ENCODE measurements at places on chromosomes 4 and X.

- no peak overlapping the region for H3K27ac ChIP-seq
- no peak overlapping the region for H3K4me3 ChIP-seq
- H3K4me1 ChIP-seq: no peaks in the 10 kb centered on the region
- no peak for DNase-seq
- H3K36me3 ChIP-seq: no peaks in the 10 kb centered on the region
- no peaks in the 10 kb centered on the region for H3K27me3 ChIP-seq
Observed at GRCh38 chrX:130196466-130196865, 24.7 kb downstream of the RAB33A start.

GRCh38 chrX:21490341-21490740 is 116.1 kb downstream of the CNKSR2 start:
- DNase-seq: no peak
- no peaks in the 10 kb centered on the region for H3K36me3 ChIP-seq
- no peaks in the 10 kb centered on the region for H3K4me1 ChIP-seq
- no peak overlapping the region for H3K4me3 ChIP-seq

GRCh38 chr4:476501-476900 is 22.5 kb downstream of the ZNF721 start:
- DNase-seq: no peak
- no peaks in the 10 kb centered on the region for H3K27me3 ChIP-seq
- H3K4me1 ChIP-seq: peaks cover 4% of the 10 kb centered on the region

DNA sequence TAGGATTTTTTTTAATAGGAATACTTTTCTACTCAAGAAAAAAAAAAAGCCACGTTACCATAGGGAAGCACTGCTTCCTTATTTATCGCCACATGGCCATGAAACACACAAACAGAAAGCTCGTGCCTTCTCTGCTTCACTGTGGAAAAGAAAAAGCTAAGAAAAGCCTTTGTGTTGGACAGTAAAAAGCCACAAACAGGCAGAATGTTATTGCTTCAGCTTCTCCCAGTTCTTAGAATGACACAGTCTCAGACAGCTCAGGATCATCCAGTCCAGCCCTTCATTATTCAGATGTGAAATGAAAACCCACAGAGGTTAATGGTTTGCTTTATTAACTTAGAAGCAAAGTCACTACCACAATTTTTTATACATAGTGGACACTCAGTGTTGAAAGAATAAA is 181.6 kb upstream of the NOCT start:
- no peaks in the 10 kb centered on the region for H3K36me3 ChIP-seq
- no peak overlapping the region for H3K4me3 ChIP-seq
- DNase-seq: no peak
- no peaks in the 10 kb centered on the region for H3K27me3 ChIP-seq
- H3K4me1 ChIP-seq: no peaks in the 10 kb centered on the region

DNA sequence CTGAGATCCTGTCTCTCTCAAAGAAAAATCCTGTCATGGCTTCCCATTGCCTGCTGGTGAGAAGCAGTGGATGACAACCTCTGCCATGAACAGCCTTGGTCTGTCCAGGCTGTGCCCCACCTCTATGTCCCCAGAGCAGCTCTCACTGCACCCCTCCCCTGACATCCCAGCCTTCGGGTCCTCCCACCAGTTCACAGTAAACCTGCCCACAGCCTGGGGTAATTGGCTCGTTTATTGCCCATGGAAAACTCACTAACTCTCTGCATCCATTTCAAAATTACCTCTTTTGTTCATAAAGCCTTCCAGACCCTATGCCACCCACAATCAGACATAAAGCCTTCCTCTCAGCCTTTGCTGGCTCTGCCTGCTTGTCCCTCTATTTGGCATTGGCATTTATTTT is 10.7 kb upstream of the HMGB3 start:
- H3K4me3 ChIP-seq: no peak overlapping the region
- no peaks in the 10 kb centered on the region for H3K4me1 ChIP-seq
- no peak for DNase-seq
- no peaks in the 10 kb centered on the region for H3K27me3 ChIP-seq
- H3K36me3 ChIP-seq: no peaks in the 10 kb centered on the region
- H3K27ac ChIP-seq: no peak overlapping the region

DNA sequence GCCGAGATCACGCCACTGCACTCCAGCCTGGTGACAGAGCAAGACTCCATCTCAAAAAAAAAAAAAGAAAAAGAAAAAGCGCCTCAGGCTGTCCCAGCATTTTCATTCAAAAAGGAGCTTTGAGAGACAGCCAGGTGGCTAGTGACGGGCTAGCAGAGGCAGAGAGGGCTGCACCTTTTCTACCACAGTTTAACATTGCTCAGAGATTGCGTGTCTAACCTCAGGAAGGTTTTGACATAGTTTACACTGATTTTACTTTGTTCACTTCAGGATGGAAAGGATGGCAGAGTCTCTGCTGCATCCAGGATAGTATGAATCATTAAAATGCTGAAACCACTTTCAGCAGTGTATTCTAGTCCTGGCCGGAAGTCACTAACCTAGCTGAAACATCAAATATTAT is 28.1 kb downstream of the ZFP42 start:
- no peaks in the 10 kb centered on the region for H3K27me3 ChIP-seq
- no peak for DNase-seq
- no peak overlapping the region for H3K4me3 ChIP-seq
- no peaks in the 10 kb centered on the region for H3K36me3 ChIP-seq

All from ascending aorta (tissue), 2 donors.